ENCODE measurements at places on chromosomes 1 and 21.

GRCh38 chr1:81559662-81560350 lies 240.9 kb upstream of the ADGRL2 start:
- DNase-seq, result no peak

DNA sequence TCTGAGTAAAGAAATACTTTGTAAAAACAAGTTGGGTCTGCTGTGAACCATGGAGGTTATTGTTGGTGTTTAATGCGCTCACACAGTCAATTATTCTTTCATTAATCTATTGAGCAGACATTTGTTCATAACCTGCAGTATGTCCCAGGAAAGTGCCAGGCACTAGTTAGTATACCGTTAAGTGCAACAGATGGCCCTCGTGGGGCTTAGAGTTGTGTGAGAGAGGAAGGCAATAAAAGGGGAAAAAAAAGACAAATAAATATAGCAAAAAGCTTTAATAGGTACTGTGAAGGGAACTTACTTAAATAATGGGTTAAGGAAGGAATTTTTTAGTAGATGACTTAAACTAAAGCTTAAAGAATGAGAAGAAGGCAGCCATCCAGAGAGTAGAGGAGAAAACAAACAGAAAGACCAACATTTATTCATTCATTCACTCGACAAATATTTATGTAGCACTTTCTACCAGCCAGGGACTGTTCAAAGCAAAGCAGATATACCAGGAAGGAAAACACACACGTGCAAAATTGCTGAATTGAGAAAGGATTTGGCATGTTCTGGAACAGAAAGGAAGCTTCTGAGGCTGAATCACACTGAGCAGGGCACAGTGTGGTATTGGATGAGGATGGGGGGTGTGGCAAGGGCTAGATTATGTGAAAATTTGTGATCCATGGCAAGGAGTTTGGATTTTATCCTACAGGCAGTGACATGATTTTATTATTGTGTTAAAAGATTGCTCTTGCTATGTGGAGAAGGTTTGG lies 296.1 kb upstream of the SGIP1 start:
- DNase-seq, result no peak

- no peak for DNase-seq
Observed at GRCh38 chr1:4718071-4718470, 63.7 kb downstream of the AJAP1 start.

GRCh38 chr1:165895451-165895871 lies 68.0 kb downstream of the UCK2 start:
- DNase-seq, result no peak

GRCh38 chr1:204712708-204713430 lies 27.3 kb upstream of the LRRN2 start:
- DNase-seq, result no peak

- DNase-seq, result no peak
Observed at GRCh38 chr1:92230736-92231135, 13.0 kb downstream of the C1orf146 start.

GRCh38 chr1:93443454-93443853 lies 4.5 kb upstream of the FNBP1L start:
- DNase-seq, result no peak

- no peak for DNase-seq
Observed at GRCh38 chr21:44819283-44820243, 1.7 kb upstream of the SUMO3 start.

Data from stimulated activated CD4-positive, alpha-beta T cell treated with anti-CD3 and anti-CD28 coated beads, TNF-alpha, amount 100 ng/mL, for 4 hours (primary cell).